ENCODE measurements at places on chromosomes 3 and 15.

GRCh38 chr3:48711727-48712126 lies 5.3 kb downstream of the IP6K2 start:
- DNase-seq: no peak

- DNase-seq: no peak
Measured at GRCh38 chr15:49115062-49115461, 40.3 kb downstream of the COPS2 start.

DNA sequence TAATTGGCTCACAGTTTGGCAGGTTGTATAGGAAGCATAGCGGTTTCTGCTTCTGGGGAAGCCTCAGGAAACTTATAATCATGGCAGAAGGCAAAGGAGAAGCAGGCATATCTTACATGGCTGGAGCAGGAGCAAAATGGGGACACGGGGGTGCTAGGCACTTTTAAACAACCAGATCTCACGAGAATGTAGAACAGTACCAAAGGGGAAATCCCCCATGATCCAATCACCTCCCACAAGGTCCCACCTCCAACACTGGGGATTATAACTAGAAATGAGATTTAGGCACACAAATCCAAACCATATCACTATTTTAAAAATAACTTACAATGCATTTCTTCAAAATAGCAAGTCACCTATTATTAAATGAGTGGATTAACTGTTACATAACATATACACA lies 47.1 kb upstream of the ANKRD28 start:
- DNase-seq: no peak

GRCh38 chr3:26621176-26621575 lies 1.4 kb upstream of the LRRC3B start:
- no peak for DNase-seq

DNA sequence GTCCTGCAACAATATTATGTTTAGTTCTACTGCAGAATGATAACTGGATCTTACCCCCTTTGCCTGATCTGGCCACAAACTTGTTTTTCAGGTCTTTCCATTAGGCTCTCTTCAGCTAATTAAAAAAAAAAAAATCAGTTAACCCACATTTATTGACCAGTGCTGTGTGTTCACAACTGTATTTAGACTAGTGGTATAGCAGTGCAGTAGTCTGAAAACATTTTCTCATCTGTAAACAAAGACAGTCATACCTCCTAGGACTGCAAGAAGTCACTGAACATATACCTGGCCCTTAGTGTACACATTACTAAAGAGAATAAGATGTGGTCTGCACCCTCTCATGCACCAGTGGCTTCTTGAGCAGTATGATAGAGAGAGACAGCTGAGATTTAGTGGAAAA lies 22.5 kb downstream of the LPP start:
- no peak for DNase-seq

GRCh38 chr15:22980189-22981050 lies at the start of gene CYFIP1:
Gene CYFIP1 (minus strand): TSS chr15:22980368. CDS start chr15:22947285, 33,083 bp downstream.
- no peak for DNase-seq

DNA sequence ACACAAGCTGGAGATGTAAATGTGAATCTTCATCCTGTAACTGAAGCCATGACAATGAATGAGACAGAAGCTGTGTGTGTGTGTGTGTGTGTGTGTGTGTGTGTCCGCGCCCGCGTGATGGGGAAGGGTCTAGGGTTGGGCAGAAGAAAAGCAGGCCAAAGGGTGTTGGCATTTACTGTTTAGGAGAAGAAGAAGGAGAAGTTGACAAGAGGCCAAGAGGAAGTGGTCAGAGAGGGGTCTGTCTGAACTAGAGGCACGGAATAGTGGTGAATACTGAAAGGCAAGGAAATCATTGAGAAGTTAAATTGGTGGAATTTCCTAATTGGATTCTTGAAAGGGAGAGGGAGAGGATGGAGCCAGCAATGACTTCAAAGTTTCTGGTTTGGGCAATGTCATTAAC lies 5.6 kb upstream of the NCEH1 start:
- no peak for DNase-seq

DNA sequence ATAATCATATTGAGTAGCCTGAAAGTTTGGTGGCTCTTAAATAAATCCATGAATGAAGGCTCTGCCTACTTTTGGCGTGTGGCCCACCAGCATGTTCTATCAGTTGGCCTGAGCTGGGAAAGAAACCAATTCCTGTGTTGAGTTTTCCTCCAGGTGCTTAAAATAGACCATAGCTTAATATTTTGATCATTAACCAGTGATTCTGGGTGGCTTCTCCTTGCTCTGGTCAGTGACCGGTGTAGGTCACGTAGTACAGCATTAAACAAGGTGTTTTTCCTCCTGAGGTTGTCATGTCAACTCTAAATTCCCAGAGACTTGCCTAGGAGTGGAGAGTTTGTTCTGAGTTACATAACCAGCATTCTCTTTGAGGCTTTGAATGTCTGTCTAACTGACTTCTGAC lies 1.3 kb downstream of the HHLA2 start:
- no peak for DNase-seq

- no peak for DNase-seq
Measured at GRCh38 chr15:20358779-20359414, 182.7 kb downstream of the GOLGA6L6 start.

DNA sequence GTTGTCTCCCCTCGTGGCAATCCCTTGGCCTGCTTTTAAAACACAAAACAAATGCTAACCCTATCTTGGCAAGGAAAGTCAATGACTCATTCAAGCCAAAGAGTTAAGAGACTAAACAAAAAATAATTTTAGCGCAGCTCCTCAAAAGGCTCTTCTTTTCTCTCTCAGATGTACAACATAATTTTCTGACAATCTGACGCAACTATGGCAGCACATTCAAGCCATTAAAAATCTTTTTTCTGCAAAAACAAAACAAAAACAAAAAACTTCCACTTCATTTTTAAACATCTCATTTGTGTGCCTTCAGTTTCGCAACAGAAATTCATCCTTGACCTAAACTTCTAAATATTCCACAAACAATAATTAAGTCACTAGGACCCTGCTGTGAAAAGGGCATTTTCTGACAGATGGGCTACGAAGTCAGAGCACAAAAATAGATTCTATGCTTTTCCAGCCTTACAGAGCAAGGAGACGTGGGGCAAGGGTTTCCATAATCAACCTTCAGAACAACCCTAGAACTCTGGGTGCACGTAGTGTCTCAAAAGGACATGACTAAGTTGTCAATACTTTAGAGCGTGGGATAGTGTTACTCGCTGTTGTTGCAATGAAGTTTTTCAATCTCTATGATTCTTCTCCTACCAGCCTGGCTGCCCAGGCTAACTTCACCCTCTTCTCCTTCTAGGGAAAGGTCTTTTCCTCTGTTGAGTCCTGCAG lies 84.3 kb downstream of the MB21D2 start:
- DNase-seq: peak; percentile 81

DNA sequence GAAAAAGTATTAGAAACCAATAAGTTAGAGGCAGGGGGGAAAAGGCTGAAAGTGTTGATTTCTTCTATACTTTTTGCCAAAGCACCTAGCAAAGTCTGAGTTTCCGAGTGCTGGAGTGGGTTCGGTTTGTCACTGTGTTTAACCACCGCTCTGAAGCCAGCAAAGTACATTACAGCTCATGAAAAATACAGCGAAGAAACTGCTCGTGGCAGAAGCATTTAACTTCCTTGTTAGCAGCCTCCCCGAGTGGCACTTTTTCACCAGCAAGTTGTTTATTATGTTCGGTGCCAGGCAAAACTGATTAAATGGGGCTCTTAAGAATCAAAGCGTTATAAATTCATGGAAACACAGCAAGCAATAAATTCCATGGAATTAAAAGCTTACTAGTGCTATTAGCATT lies 313.6 kb downstream of the FOXP1 start:
- DNase-seq: no peak

DNA sequence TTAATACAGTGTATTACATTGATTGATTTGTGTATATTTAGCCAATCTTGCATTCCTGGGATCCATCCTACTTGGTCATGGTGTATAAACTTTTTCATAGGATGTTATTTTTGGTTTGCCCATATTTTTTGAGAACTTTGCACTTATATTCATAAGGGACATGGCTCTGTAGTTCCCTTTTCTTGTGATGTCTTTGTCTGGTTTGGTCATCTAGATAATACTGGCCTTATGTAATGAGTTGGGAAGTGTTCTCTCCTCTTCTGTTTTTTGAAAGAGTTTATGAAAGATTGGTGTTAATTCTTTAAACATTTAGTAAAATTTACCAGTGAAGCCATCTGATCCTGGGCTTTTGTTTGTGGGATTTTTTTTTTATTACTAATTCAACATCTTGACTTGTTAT lies 9.6 kb downstream of the CHST13 start:
- DNase-seq: no peak

DNA sequence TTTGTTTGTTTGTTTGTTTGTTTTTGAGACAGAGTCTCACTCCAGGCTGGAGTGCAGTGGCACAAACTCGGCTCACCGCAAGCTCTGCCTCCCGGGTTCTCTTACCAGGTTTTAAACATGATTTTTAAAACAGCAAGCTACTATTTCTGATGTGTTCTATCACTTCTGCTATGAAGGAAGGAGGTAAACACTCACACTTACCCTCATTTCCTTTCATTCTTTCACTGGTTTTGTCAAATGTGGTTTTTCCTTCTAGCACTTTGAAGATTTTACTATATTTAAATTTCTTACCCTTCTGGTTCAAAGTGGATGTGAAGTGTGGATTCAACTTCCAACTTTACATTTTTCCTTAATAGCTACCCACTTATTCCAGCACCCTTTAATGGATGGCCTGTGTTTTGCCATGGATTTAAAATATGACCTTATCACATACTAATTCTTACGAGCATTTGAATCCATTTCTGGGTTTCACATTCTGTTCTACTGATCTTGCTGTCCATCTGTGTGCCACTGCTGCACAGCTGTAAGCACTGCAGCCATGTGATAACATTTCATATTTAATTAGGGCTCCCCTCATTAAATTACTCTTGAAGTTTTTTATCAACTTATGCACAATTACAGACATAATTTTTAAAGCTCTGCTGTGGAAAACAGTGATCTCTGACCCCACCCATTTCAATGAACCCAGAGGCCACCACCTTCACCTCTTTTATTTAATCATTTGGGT lies 42.3 kb downstream of the TXNRD3 start:
- no peak for DNase-seq

GRCh38 chr3:149270180-149270579 lies 48.6 kb upstream of the CP start:
- DNase-seq: no peak

- no peak for DNase-seq
Measured at GRCh38 chr15:91872356-91873137, 19.0 kb downstream of the SLCO3A1 start.

DNA sequence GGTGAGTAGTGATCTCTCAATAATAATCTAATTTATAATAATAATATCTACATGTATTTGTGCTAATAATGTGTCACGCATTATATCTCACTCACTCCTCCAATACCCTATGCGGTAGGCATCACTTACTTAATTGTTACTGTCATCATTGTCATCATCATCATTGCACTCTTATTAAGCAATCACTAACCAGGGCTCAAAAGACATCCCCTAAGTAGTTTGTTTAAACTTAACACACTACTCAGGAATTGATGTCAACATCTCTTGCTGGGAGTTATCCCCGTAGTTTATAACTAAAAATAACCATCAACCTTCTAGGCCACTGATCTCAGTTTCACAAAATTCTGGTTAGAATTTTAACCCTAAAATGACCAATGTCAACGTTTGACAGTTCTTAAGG lies 56.8 kb upstream of the ICE2 start:
- DNase-seq: no peak

DNA sequence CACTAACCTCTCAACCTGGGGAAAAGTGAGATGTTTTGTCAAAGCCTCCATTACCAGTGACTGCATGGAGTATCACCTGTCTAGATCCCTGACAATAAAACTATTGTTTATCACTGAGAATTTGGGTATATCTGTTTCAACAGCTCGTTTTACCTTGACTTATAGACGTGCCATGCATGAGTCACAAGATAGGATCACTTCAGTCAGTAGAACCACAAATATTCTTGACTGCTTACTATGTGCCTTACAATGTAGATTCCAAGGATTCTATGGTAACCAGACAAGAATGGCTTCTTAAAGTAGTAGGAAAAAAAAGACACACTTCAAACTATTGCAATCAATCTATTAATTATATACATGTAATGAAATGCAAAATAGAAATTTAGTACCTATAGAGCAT lies 55.7 kb upstream of the GRM7 start:
- no peak for DNase-seq

DNA sequence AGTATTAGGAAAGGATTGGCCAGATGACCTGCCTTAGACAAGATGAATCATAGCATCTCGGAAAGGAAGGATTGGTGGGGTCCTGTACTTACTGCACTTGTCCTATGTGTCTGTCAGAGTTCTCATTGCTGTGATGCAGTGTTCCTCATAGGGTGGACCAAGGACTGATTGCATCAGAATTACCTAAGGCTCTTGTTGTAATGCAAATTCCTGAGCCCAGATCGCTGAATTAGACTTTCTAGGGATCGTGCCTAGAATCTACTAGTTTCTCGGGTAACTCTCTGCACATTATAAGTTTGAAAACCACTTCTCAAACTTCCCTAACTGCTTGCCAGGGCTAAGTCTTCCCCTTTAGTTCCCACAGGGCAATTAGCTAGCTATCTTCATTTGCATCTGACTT lies 74.9 kb upstream of the SKOR1 start:
- no peak for DNase-seq

DNA sequence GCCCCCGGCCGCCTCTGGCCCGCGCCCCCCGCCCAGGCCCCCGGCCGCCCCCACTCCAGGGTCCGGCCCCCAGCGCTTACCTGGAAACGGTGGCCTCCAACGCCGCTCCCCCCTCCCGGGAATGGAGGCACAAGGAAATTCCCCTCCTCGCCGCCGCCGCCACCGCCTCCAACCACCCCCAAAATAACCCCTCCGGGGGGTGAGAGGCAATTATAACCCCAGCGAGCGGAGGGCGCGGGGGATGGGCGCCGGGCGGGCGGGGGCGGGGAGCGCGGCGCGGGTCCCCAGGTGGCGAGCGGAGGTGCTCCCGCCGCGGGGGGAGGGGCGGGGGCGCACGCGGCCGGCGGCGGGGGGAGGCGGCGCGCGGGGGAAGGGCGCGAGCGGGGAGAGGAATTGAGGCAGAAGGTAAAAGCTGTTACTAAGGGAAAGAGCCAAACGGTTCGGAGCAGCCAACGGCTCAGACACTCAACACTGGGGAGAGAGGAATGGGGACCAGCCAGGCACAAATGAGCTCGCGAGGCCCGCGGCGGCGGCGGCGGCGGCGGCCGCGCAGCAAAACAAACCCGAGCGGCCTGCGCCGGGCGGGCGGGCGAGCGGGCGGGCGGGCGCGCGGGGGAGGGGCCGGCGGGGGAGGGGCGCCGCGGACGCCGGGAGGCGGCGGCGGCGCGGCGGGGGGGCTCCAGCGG lies at the start of gene TBL1XR1:
TBL1XR1 (minus strand) TSS at position 442 of the 686 bp plus-strand sequence. CDS start 132,505 bp downstream, outside the sequence.
- DNase-seq: peak; percentile 91

- no peak for DNase-seq
Measured at GRCh38 chr3:187624588-187624987, 45.6 kb downstream of the SST start.
